Stimulated activated CD4-positive, alpha-beta T cell treated with anti-CD3 and anti-CD28 coated beads, Interleukin-4, amount 100 ng/mL, for 24 hours (primary cell): ENCODE measurements at places on chromosomes 6 and 20.
A peak's percentile ranks its signal among the peaks of the same experiment; 100 is the strongest.

GRCh38 chr6:129686941-129687627, 22.9 kb downstream of the ARHGAP18 start:
- peak; percentile 46 for DNase-seq

- DNase-seq = no peak
Observed at GRCh38 chr6:33727932-33728331, 16.4 kb upstream of the UQCC2 start.

DNA sequence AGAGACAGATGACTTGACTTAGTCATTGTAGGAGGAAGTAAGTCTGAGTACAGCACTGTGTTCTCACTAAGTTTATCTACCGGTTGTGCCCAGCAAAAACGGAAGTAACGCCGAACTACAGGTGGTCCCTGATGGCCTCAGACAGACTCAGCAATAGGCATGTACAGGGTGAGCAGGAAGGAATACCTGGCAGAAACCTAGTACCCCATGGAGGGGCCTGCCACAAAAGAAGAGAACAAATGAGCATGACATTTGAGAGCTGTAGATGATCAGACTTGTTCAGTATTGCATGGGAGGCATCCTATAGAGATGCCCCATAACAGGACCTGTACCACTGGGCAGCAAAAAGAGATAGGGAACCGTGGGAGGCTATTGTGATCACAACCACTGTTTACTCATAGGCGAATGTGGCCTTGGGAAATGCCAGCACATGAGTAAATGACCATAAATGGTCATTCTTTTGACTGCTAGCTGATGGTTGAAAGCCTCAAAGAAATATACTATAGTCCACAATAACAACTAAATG, 106.4 kb upstream of the TAB2 start:
- peak; percentile 31 for DNase-seq

DNA sequence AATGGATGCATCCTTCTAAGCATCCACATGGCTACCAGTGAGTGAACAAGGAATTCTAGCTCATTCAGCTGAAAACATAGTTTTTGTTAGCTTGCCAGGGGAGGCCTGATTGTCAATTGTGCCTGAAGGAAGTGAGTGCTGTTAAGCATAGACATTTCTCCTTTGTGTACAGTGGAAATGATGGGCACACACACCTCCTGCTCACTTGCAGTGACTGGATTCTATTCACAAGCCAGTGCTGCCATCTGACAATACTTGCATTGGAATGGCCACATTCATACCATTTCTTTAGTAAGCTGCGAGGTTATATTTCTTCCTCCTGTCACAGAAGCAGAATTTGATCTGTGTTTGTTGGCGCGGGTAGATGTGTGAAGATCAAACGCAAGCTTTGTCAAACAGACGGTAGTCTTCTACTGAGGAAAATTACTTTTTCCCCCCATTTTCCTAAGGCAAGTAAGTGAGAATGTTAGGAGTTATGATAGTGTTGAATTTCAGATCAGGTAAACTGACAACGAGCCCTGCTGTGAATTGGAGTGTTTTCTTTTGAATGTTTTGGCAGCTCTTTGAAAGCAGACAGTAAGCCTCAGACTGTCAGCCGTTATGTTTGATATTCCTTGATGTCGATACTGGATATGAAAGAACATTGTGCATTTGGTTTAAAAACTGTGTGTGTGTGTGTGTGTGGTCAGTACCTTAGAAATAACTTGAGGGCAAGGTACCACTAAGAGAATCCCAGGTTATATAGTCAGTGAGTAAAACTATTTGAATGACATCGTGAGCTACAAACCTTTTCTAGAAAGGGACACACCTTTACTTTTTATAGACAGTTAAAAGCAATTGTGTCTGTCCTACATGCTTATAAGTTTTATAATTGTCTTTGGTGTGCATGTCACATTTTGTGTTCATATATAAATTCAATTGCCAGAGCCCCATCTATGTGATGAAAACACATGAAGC, 84.2 kb upstream of the BMP2 start:
- no peak for DNase-seq

DNA sequence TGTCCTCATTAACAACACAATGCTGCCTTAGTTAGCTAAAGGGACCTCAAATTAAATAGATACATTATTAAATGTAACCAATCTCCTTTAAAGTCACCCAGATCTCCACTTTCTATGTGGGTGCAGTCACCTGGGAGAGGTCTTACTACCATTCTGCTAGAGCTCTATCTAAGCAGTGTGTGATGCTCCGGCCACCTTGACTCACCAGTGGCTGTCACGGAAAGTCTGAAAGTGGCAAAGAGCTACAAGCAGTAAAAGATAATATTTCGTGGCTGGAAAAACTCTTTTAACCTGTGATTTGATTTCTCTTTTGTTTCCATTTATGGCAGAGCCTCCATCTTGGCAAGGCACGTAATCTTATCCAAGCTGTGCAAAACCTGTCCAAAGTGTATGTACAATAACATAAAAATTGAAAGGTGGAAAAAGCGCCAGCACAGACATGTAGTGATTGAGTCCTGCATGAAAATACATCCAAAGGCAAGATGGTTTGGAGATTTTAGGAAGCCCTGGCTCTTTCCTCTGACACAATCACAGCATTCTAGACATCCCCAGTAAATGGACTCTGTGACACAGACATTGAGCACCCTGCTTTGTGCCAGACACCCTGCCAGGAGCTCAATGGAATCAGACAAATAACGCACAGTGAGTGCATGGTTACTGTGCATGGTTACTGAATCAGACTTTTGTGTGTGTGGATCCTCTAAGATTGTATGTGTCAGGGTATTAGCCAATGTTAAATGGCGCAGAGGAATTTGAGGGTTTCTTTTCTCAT, 116.6 kb downstream of the ADAT2 start:
- no peak for DNase-seq

- no peak for DNase-seq
Observed at GRCh38 chr20:19231359-19232035, 19.1 kb downstream of the SLC24A3 start.

GRCh38 chr6:26128013-26128771, 41.0 kb downstream of the HFE start:
- DNase-seq = no peak

DNA sequence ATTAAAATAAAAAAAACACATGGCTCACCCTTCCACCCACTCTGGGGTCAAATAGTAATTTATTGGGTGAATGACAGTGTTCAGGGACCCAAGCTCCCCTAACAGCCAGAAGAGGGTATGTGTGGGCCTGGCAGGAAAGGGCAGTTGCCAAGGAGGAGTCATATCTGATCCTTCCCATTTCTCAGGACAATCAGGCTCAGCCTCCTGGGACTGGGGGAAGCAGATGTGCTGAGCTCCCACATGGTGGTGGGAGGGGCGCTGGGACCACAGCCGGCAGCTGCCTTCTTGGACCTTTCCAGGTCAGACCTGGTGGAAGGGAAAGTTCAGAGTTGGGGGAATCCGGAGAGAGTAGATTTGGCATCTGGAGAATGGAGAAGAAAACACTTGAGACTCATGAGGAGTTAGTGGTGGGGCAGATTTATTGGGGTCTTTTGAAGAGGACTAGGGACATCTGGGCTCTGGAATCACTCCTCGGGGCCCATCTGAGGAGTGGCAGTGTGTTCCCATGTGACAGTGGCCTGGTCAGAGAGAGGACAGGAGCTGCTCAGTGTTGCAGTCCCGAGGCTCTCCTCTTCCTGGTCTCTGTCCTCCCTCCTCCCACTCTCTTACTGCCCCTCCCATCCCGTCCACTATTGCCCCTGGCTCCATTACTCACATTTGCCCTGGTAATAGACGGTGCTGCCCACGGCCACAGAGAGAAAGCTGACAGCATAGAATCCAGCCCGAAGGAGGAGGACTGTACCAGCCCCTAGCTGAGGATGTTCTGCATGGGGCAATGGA, 3.0 kb downstream of the LST1 start:
- no peak for DNase-seq

DNA sequence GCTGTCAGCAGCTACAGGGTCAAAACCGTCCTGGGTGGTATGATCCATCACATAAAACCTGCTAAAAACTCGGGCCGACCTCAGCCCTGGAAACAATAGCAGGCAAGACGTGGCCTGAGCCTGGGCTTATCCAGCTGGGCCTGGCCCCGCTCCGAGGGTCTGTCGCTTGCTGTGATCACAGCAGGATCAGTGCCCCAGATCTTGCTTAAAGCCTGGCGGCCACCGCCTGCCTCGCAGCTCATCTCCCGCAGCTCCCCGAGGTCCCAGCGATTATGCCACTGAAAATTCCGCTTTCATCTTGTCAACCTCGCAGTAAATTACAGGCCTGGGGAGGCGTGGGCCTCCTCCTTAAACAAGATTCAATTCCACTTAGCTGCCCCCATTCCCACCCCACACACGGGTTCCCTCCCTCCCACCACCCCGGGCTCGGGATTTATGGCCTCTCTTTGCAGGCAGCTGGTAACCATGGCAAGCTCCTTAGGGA, 40.1 kb downstream of the CDH22 start:
- DNase-seq = no peak

- peak; percentile 31 for DNase-seq
Observed at GRCh38 chr6:99613409-99613704, 6.7 kb downstream of the PRDM13 start.

DNA sequence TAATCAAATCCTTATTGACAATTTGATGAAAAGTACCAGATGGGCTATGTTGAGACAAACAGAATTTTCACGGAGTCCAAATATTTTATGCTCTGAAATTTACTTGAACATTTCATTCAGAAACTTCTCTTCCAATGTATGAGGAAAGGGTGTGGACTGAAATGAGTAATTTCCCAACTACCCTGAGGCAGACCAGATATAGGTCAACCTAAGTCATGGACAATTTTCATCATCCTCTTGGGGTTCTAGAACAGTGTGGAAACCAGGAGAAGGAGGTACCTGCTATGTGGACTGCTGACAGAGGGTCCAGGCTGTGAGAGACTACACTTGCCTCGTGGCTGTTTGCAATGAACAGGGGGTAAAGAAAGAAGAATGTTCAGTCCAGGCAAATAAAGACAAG, 323.0 kb downstream of the ESR1 start:
- DNase-seq = no peak

- no peak for DNase-seq
Observed at GRCh38 chr6:138986578-138986977, 1.5 kb downstream of the REPS1 start.

DNA sequence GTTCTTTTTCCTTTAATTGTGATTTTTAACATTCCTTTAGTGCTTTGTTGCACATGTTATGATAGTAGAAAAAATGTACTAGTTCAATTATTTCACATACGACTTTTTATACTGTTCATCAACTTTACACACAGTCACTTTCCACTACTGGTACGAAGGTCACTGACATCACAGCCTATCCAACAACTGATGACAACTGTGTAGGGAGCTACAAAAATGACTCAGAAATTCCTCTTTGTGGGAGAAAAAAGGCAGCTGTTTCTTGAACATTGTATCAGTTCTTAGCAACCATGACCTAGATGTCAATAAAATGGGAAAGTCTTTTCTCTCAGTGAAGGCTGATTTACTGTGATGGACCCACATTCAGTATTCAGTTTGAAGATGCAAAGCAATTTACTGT, 7.0 kb upstream of the ID4 start:
- no peak for DNase-seq

DNA sequence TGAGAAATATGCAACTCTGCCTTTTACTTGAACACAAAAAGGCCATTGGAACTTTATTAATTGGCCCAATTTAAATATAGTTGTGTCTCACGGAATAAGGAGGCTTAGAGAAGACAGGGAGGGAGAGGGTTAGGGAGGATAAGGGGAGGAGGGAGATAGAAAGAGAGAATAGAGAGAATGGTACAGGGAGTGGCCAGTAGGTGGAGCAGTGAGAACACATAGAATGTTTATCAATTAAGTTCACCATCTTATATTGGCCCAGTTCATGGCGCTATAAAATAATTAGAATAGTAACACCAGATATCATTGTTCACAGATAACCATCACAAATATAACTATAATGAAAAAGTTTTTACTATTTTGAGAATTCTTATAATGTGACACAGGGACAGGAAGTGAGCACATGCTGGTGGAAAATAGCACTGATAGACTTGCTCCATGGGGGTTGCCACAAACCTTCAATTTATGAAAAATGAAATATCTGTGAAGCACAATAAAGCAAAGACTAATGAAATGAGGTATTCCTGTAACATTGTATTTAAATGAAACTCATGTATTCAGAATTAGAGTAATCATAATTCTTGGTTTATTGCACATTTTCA, 374.1 kb upstream of the MANEA start:
- DNase-seq = peak; percentile 17

DNA sequence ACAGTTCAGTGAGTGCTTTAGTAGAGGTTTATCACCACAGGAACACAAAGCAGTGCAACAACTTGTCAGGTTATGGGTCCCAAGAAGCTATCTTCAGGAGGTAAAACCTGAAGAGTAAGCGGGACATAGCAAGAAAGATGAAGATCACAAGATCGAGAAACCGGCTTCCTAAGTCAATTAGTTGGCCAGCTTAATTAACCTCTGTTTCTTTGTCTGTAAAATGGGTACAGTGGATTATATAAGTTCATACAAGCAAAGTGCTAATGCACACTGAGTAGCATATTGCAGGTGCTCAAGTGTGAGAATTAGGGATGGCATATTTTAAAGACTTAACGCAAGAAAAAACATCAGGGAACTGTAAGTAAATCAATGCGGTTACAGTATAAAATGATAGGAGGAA, 12.5 kb downstream of the FBXO30 start:
- DNase-seq = no peak

DNA sequence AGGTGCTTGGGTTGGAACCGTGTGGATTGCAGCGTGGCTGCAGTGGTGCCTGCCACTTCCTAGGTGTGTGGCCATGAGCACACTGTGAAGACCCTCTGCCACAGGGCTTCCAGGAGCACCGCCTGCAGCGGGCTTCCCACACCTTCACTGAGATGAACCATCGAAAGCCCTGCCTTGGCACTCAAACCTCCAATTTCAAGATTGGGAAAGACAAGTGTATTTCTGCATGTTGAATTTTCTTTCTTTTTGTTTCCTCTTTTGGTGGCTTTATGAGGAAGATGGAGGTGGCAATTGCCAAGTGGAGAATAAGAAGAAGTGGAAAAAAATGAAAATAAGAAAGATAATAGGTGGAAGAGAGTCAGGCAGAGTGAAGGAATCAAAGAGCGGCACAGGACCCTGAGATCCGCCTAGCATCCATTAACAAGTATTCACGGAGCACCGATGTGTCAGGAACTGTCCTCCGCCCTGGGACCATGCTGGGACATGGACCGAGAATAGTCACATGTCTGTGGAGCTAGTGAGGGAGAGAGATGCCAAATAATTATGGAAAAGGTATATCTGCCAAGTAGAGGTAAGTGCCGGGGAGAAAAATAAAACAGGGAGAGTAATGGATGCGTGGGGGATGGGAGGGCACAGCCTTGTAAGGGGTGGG, 159.9 kb downstream of the BCAS1 start:
- DNase-seq = no peak

- peak; percentile 33 for DNase-seq
Observed at GRCh38 chr6:16483315-16483875, 245.0 kb downstream of the GMPR start.

GRCh38 chr6:109091314-109092024, 3.2 kb downstream of the SESN1 start:
- no peak for DNase-seq

GRCh38 chr6:119171864-119172588, 93.6 kb upstream of the FAM184A start:
- no peak for DNase-seq

- DNase-seq = no peak
Observed at GRCh38 chr6:20718705-20719653, 184.7 kb downstream of the CDKAL1 start.
